ENCODE measurements at places on chromosomes 13 and 19. TPM values are rescaled to one million over a fixed set of nuclear protein-coding genes. Genes with fewer than 3 reads are reported as not detected.

The KCNC3 gene
- 0.02 TPM for polyA plus RNA-seq

DNA sequence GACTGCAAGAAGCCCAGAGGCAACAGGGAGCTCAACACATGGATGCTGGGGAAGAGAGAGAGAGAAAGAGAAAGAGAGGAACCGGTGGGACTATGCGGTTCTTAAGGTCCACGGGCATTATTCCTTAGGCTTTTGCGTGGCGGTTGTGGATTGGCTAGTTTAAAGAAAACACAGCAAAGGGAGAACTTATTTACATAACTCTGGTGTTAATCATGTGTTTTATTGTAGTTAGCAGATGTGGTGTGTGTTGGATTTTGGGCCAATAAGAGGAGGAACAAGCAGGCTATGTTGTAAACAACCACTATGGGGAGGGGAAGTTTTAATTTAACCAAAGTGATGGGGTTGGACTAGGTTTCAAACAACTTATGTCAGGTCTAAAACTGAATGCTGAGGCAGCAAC, 275.3 kb upstream of the KLF12 start:
- DNase-seq, result no peak

GRCh38 chr13:106819413-106820180, 251.7 kb upstream of the ARGLU1 start:
- DNase-seq, result no peak

DNA sequence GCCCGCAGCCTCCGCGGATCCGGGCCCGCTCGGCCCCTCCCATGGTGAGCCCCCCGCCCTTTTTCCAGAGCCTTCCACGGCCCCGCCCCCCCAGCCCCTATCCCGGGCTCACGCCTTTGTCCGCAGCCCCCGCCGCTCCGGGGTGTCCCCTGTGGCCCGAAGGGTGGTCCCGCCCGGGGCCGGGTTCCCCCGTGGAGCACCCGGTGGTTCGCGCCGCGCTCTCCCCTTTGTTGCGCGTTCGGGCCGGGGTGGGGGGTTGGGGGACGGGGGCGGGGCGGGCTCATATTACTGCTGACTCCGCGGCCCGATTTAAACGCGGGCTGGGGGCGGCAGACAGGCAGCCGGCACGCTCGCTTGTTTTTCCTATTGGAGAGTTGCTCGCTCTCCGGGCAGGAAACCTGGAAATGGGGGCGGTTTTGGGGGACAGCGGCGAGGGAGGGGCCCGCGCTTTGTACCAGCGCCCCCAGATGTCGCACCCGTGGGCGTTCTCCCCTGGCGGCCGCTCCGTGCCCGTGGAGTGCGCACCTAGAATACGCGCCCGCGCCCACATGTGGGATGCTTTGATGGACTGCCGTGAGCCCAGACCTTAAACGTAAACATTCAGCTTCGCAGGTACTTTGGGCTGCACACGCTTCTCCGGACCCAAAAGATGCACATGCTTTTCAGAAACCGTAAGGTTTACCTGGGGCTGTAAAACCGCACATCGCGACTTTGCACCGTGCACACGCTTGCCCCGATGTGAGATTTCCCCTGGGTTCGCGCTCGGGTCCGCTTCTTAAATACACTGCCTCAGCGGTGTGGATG, 699 bp downstream of the PTOV1 start:
- no peak for DNase-seq

DNA sequence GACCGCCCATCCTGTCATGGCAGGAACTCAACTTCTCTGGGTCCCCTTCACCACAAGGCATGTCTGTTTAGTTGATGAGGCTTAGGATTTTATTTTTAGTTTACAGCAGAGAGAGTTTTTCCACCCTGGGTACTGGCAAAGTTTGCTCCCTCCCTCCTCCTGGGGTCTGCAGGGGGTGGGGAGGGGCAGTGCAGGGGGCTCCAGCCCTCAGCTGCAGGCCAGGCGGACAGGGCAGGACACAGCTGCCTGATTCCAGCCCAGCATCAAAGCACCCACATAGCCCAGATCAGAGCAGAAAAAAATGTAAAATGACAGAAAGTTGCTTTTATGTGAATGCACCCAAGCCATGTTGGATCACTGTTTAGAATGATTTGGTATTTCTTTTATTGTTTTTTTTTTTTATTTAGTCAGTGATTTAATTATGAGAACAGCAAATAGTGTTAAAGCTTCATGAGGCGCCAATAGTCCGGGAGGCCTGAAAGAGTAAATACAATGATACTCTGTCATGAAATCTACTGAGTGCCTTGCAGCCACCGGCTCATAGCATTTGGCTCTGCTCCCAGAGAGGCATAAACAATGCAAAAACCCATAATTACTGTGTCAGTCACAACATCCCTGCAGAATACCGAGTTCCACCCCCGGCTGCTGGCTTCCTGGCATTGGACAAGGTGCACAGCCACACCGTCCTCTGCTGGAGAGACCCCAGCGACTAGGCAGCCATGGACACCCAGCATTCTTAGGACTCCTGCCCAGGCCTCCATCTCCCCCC, 923.5 kb downstream of the UQCRFS1 start:
- no peak for DNase-seq

DNA sequence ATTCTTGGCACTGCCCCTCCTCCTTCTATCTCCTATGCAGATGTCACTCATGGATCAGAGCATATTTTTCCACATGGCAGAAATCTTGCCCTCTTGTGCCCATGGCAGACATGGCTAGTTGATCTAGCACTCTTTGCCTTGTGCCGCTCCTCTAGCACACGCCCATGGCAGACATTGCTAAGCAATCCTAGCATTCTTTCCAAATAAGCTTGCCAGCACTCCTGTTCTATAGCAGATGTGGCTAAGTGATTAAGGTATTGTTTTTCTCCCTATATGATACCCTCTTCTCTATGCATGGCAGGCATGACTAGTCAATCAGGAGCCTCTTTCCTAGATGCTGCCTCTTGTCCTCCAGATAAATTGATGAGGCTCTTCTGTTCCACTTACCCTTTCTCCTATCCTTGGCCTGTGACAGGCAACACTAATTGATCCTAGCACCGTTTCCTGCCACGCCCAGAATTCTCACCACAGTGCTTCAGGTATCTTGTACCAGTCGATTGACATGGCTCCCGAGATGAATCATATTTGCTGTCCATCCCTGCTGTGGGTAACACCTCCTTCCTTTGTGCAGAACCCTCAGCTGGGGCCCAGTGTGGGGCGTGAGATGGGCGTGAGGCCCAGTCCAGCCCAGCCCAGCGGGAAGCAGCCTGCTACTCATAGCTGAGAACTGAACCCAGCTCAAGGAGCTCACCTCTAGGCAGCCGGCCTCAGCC, 26.9 kb downstream of the TMED1 start:
- no peak for DNase-seq

GRCh38 chr13:113816946-113817859, 46.7 kb downstream of the GAS6 start:
- DNase-seq, result peak; percentile 38

DNA sequence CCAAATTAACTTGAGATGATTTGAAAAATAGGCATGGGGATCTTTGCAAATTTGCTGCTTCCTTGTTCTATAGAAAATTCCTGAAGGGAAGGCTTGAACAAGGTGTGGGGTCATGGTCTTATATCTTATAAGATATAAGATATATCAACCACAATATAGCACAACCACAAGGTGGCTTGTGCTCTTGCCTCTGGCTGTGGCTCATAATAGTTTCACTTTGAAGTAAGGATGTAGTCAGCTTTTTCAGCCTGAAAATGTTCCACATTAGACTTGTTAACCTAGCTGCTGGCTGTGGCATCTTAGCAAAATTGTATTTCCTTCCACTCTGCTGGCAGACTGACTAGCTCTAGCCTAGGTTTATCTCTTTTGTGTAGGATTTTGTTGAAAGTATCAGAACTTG, 169.7 kb downstream of the KLF5 start:
- no peak for DNase-seq

DNA sequence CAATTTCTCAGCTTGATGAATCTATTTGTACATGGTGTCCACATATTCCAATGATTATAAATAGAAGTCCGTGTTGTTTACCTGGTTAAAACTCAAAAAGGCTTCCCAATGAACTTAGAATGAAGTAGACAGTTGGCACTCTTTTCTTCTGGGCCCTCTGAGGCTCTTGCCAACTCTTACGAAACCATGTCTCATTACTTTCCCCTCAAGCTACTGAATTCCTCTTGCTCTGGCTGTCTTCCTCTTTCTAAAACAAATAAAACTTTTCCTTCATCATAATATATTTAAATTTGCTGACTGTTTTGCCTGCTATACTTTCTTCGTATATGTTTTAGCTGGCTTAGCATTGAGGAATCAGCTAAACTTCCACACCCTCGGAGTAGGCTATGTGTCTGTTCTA, 139.7 kb downstream of the SLITRK6 start:
- peak; percentile 10 for DNase-seq

All from BJ (cell line).